ENCODE measurements at places on chromosomes 6 and 20.

GRCh38 chr6:17115251-17116116, 13.6 kb downstream of the STMND1 start:
- DNase-seq = no peak

DNA sequence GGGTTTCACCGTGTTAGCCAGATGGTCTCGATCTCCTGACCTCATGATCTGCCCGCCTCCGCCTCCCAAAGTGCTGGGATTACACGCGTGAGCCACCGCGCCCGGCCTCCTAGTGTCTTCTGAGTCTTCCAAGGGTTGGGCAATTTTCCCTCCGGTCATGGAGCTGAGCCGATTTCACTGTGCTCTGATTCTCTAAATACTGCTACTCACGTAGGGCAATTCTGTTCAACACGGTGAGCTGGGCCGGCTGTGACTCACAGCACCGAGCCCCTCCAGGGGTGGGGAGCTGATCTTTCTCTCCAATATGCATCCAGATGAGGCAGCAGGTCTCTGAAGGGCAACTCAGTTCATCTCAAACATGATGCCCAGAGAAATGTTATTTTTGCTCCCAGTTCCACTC, 71.6 kb upstream of the CD93 start:
- no peak for DNase-seq

GRCh38 chr6:9089724-9090123, 654.4 kb upstream of the SLC35B3 start:
- no peak for DNase-seq

DNA sequence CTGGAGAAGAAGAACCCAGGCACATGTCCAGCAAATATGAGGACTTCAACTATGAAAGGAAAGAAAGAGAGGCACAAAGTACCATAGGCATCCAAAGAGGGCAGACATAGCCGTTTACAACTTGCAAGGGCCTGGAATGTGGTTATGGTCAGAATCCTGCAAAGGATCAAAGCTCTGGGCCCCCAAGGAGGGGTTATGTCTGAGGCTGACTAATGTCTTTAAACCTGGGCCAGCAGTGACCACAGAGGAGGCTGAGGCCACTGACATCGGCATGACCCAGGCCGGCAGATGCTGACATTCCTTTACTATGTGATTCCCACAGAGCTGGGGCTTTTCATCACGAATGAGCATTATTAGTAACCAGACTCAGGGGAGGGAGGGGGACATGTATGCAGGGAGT, 861.1 kb downstream of the DHX35 start:
- no peak for DNase-seq

- no peak for DNase-seq
These were observed 36.1 kb downstream of the CAP2 start for GRCh38 chr6:17429383-17430061.
